ENCODE measurements at places on chromosomes 5 and 9. TPM values are rescaled to one million over a fixed set of nuclear protein-coding genes. Genes with fewer than 3 reads are reported as not detected.

Gene GFI1B
- total RNA-seq: 1.1 TPM

Gene PCDHB16
- not detected for total RNA-seq

Gene SHC3
- total RNA-seq: not detected

Gene SAXO1
- total RNA-seq: not detected

Gene SLC36A3
- not detected for total RNA-seq

Gene DPP7
- total RNA-seq: 270 TPM

Gene GRM6
- total RNA-seq: not detected

- H3K4me3 ChIP-seq: peak overlapping the region; percentile 62
- H3K27ac ChIP-seq: peak overlapping the region; percentile 66
- H3K36me3 ChIP-seq: peaks cover under 1% of the 10 kb centered on the region
- H3K27me3 ChIP-seq: peaks cover 4% of the 10 kb centered on the region
- peaks cover 6% of the 10 kb centered on the region for H3K4me1 ChIP-seq
These were observed 11.0 kb upstream of the NANS start for GRCh38 chr9:98045234-98046179.

- H3K27ac ChIP-seq: no peak overlapping the region
- no peaks in the 10 kb centered on the region for H3K4me1 ChIP-seq
- no peaks in the 10 kb centered on the region for H3K36me3 ChIP-seq
- H3K4me3 ChIP-seq: no peak overlapping the region
- DNase-seq: no peak
These were observed 186.6 kb upstream of the MEF2C start for GRCh38 chr5:89069591-89069990.

- H3K27ac ChIP-seq: no peak overlapping the region
- no peak overlapping the region for H3K4me3 ChIP-seq
- H3K4me1 ChIP-seq: no peaks in the 10 kb centered on the region
- H3K27me3 ChIP-seq: no peaks in the 10 kb centered on the region
- no peaks in the 10 kb centered on the region for H3K36me3 ChIP-seq
These were observed 129.2 kb downstream of the ZDHHC21 start for GRCh38 chr9:14563902-14564624.

- no peaks in the 10 kb centered on the region for H3K4me1 ChIP-seq
- H3K36me3 ChIP-seq: no peaks in the 10 kb centered on the region
- no peaks in the 10 kb centered on the region for H3K27me3 ChIP-seq
- DNase-seq: no peak
- H3K4me3 ChIP-seq: no peak overlapping the region
These were observed 349.2 kb upstream of the RORB start for GRCh38 chr9:74147906-74148305.

DNA sequence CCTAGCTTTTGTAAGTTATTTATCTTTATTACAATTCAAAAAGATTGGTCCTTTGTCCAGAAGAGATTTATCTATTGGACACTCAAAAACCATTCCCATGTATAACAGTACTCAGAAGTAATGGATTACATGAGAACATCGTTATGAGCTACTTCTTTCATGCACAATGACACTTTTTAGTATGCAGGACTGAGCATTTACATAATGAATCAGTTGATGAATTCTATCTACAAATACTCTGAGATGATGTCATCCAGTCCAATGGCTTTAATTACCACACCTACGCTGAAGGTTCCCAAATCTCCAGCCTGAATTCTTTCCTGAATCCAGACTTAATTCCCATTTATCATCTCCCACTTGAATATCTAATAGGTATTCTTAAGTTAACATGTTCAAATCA is 75.3 kb downstream of the PTBP3 start:
- H3K27me3 ChIP-seq: no peaks in the 10 kb centered on the region
- H3K36me3 ChIP-seq: peaks cover 8% of the 10 kb centered on the region
- DNase-seq: no peak
- H3K4me1 ChIP-seq: peaks cover 24% of the 10 kb centered on the region
- H3K4me3 ChIP-seq: no peak overlapping the region

DNA sequence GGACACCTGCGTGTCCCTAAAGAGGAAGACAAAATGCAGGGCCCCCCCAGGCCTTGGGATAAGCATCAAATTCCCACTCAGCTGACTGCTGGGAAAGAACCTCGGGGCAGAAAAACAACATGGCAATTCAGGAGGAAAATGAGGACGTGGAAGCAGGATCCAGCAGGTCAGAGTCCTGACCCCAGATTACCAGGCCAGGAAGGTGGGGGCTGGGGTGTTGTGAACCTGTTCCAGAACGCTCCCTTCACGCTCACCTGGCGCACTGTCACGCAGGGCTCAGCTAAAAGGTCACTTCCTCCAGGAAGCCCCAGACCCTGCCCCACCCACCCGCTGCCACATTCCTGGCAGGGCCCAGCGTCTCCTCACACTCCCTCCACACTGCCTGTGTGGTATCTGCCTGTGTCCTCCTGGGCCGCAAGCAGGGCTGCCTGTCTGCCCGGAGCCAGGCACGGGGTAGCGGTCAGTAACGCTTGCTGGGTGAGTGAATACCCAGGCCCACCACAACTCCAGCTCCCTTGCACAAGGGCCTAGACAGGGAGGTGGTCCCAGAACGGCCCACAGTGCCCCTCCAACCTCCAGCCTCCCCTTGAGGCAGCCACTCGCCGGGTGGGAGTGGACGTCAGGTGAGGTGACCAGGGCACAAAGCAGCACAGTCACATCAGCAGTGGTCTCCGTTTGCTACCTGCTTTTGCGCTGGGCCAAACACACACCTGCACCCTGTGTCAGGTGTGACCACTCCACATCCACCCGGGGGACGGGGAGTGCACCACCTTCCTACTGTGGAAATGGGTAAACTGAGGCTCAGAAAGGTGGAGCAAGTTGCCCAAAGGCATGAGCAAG is 18.1 kb downstream of the VAV2 start:
- no peaks in the 10 kb centered on the region for H3K36me3 ChIP-seq
- H3K27me3 ChIP-seq: no peaks in the 10 kb centered on the region
- peaks cover 8% of the 10 kb centered on the region for H3K4me1 ChIP-seq

DNA sequence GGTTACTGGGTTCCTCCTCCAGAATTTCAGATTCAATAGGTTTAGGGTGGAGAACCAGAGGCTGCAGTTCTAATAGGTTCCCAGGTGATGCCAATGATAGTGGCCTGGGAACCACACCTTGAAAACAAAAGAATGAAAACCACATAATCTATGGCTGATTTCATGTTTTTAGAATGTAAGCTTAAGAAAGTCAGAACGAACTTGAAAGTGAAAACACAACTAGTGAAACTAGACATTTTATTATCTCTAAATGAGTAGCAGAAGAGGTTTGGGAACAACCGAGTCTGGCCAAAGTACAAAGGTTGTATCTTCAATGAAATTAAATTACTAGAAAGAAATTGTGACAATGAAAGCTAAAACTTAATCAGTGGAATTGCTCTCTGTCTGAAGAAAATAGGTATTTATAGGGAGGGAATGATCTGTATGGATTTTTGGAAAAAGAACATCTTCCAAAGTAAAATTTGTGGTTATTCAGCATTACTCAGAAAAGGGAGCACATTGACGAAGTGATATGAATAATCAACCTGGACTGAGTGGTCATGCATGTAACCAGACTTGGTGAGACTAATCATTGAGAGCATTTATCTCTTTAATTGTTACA is 24.9 kb upstream of the CEP120 start:
- no peaks in the 10 kb centered on the region for H3K36me3 ChIP-seq
- H3K4me1 ChIP-seq: no peaks in the 10 kb centered on the region
- no peak for DNase-seq

DNA sequence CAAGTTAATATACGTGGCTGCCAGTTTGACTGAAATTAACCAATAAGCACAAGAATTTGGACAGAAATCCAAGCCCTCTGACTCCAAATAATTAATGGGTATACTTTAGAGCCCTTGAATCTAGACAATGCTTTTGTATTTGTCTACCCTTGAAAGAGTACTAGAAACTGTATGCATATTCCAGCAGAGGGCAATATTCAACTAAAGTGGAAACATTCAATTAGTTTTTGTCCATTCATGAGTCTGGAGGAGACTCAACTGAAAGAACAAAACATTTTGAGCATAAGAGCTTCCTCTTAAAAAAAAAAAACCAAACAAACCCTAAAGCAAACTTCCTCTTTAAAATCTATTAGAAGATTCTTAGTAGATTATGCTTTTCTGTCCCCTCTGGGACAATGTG is 157.8 kb downstream of the ARHGEF28 start:
- no peak overlapping the region for H3K27ac ChIP-seq
- peaks cover 46% of the 10 kb centered on the region for H3K27me3 ChIP-seq
- no peak for DNase-seq
- no peaks in the 10 kb centered on the region for H3K36me3 ChIP-seq
- no peaks in the 10 kb centered on the region for H3K4me1 ChIP-seq

DNA sequence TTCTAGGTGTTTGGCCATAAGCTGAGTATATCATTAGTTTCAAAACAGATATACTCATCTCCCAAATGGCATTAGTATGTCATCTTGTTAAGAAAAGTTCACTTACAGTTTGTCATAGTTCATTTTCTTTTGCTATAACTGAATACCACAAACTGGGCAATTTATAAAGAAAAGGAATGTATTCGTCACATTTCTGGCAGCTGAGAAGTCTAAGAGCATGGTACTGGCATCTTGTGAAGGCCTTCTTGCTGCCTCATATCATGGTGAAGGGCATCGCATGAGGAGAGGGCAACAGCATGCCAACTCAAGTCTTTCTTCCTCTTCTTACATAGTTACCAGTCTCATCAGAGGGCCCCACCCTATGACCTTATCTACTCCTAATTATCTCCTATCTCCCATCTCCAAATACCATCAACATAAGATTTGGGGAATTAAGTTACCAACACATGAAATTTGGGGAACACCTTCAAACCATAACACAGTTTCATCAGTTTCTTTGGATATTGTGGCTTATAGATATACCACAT is 20.4 kb upstream of the ITGA1 start:
- no peaks in the 10 kb centered on the region for H3K27me3 ChIP-seq
- H3K4me3 ChIP-seq: no peak overlapping the region
- no peak overlapping the region for H3K27ac ChIP-seq
- no peak for DNase-seq
- H3K4me1 ChIP-seq: peaks cover 8% of the 10 kb centered on the region

- H3K36me3 ChIP-seq: no peaks in the 10 kb centered on the region
- H3K4me3 ChIP-seq: no peak overlapping the region
- DNase-seq: no peak
- no peaks in the 10 kb centered on the region for H3K27me3 ChIP-seq
These were observed 153.3 kb upstream of the ERCC6L2 start for GRCh38 chr9:95722141-95722540.

DNA sequence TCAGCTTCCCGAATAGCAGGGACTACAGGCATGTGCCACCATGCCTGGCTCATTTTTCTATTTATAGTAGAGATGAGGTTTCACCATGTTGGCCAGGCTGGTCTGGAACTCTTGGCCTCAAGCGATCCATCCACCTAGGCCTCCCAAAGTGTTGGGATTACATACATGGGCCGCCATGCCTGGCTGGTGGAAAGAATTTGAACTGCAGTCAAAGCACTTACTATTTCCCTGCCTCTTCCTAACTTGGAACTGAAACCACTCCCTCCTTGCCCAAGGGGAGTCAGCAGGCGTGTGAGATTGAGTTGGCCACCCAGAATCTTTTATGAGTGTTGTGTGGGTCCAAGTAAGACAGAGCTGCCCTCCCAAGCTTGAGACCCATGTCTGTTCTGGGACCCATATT is 86.1 kb upstream of the PTPN3 start:
- no peaks in the 10 kb centered on the region for H3K4me1 ChIP-seq
- H3K36me3 ChIP-seq: no peaks in the 10 kb centered on the region
- H3K4me3 ChIP-seq: no peak overlapping the region
- H3K27me3 ChIP-seq: peaks cover 21% of the 10 kb centered on the region

DNA sequence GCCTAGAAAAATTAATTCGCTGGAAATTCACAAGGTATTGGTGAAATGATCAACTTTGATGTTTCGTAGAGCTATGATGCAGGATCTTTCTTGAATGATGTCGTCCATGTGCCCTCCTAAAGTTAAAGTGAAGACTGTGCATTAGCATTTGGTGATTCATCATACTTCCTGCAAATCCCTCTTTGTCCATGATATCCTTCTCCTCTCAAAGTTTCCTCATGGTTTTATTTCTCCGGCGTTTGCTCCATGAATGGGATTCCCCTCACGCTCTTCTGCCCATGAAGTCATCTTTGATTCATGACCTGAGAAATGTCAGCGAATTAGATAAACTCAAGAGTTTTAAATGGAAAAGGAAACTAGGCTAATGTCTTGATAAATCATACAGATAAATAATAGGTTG is 372.7 kb downstream of the PSAT1 start:
- no peak overlapping the region for H3K4me3 ChIP-seq
- no peaks in the 10 kb centered on the region for H3K36me3 ChIP-seq
- no peak overlapping the region for H3K27ac ChIP-seq
- H3K27me3 ChIP-seq: no peaks in the 10 kb centered on the region
- no peaks in the 10 kb centered on the region for H3K4me1 ChIP-seq

DNA sequence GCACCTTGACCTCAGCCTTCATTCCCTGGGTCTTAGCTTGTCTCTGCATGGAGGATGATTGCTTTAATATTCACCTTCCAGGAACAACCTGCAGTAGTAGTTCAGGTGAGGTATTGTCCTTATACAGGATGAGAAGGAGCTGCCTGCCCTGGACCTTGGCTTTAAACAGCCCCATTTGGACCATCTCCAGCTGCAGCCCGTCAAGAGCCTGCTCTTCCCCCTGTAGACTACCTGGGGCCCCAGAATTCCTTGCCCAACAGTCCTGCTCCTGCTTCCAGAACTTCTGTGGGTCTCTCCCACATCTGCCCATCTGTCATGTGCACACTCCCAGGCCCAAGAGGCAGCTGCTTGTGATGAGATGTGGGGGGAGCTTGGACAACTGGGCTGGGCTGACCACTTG is 12.2 kb upstream of the OTP start:
- H3K4me3 ChIP-seq: no peak overlapping the region
- H3K27me3 ChIP-seq: peaks cover 76% of the 10 kb centered on the region
- no peaks in the 10 kb centered on the region for H3K4me1 ChIP-seq
- no peaks in the 10 kb centered on the region for H3K36me3 ChIP-seq

- DNase-seq: no peak
- peaks cover 57% of the 10 kb centered on the region for H3K27me3 ChIP-seq
- peaks cover 8% of the 10 kb centered on the region for H3K36me3 ChIP-seq
- peak overlapping the region; percentile 86 for H3K4me3 ChIP-seq
- peaks cover 3% of the 10 kb centered on the region for H3K4me1 ChIP-seq
These were observed 818 bp downstream of the PCDHGA10 start for GRCh38 chr5:141413540-141414069.

DNA sequence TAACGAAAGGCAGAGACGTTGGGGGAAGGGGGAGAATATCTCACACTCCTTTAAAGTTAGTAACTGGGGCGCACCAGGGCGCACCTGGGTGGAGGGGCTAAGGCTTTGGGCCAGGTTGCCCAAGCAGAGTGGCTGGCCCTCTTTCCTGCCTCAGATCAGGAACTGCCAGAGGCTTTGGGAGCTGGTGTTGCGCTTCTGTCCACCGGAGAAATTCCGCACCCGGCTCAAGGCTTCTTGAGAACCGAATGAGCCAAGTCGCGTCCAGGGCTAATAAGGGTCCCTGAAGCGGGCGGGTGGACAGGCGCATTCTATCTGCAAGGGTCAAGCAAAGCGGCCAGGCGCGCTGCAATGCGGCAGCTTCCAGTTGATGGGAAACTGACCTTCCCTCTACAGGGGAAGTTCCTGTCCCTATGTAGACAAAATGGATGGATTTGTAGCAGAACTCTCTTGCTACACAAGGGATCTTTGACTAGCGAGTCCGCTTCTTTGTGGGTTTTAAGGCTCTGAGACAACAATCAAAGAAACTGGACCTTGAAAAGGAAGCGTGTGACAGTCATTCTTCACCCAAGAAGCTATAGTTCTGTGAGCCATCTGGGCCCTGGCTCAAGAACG is 5.5 kb downstream of the PAX5 start:
- peak overlapping the region; percentile 82 for H3K4me3 ChIP-seq
- H3K4me1 ChIP-seq: peaks cover 24% of the 10 kb centered on the region
- peaks cover 8% of the 10 kb centered on the region for H3K36me3 ChIP-seq
- no peak overlapping the region for H3K27ac ChIP-seq
- peaks cover 90% of the 10 kb centered on the region for H3K27me3 ChIP-seq
